ENCODE measurements at places on chromosomes 13 and 19. TPM values are rescaled to one million over a fixed set of nuclear protein-coding genes. Genes with fewer than 3 reads are reported as not detected.

- no peak for DNase-seq
Measured at GRCh38 chr13:37397535-37397934, 201.0 kb downstream of the POSTN start.

- no peak for DNase-seq
Measured at GRCh38 chr13:74452176-74452575, 318.0 kb upstream of the KLF12 start.

- no peak for DNase-seq
Measured at GRCh38 chr13:43783820-43784219, 3.0 kb downstream of the ENOX1 start.

ANKLE1 gene
- total RNA-seq = 0.40 TPM

TNFRSF19 gene
- 9.2 TPM for total RNA-seq

Data from thyroid gland (tissue), 4 donors.